Posterior cingulate gyrus (tissue), 11 donors: ENCODE measurements at places on chromosomes 2 and 18.

GRCh38 chr2:96324721-96325040 is 436 bp upstream of the ITPRIPL1 start:
- no peak for DNase-seq

GRCh38 chr18:11454040-11454439 is 155.4 kb upstream of the SLC35G4 start:
- DNase-seq, result no peak

- DNase-seq, result no peak
Measured at GRCh38 chr2:25980951-25981350, 1.3 kb downstream of the KIF3C start.

GRCh38 chr2:219995399-219995798 is 368.0 kb downstream of the SLC4A3 start:
- DNase-seq, result no peak

DNA sequence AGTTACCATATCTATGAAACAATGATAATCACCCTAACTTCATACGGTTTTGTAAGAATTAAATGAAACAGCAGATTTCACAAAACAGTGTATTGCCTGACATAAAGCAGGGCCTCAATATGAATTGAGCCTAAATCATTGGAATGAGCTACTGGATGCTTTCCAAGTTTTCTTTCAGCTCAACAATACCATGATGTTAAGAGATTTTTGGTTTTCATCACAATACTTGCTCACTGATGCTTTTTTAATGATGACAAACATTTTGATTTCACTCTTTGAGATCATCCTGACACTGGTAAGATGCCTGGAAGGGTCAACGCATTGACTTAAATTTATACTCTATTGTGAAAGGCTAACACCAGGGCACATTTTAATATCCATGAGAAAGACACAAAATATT is 377.5 kb downstream of the ZNF521 start:
- no peak for DNase-seq

DNA sequence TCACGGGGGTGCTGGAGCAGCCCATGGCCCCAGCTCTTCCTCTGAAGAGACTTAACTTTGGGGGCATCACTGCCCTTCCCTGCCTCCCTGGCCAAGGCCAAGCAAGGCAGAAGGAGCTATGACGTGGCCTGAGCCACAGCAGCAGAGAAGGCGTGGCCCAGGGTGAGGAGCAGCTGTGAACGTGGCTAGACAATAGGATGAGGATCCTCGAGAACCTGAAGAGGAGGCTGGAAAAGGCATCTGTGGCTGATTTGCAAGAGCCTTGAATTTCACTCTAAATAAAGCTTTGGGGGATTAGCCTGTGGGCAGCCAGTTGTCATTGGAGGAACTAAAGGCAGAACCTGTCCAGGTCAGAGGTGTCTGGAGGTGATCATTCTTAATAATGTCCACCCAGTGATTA is 652.9 kb upstream of the ID2 start:
- DNase-seq, result no peak

- DNase-seq, result no peak
Measured at GRCh38 chr2:213229814-213230213, 54.5 kb upstream of the SPAG16 start.

DNA sequence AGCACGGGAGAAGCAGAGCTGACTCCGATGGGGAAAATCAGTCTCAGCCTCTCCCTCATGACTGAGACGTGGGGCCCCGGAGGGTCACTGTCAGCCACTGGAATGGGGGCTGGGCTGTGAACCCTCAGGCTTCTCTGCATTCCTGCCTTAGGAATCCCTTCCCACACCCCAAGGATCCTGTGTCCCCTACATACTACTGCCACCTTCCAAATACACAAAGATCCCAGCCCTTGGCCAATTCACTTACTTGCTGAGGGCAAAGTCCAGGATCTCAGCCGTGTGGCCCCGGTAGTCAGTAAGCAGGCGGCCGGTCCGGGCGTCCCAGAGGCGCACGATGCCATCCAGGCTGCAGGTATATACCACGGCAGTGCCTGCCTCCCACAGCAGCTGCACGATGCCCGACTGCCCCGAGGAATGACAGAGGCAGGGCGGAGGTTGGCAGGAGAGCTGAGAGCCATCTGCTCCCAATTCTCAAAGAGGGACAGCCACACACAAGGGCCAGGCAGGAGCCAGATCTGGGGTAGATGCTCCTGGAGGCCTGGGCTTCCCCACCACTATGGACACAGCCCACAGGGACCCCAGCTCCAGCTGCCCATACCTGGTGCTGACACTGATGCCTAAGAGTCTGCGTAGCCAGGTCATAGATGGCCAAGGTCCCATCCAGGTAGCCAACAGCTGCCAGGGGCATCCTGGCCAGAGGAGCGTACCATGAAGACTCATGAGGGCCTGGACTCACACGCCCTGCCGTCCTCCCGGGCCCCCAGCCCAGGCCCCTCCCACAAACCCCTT is 4.2 kb downstream of the GPBAR1 start:
- peak; percentile 80 for DNase-seq

GRCh38 chr18:52334896-52335295 is 5.1 kb upstream of the DCC start:
- no peak for DNase-seq

DNA sequence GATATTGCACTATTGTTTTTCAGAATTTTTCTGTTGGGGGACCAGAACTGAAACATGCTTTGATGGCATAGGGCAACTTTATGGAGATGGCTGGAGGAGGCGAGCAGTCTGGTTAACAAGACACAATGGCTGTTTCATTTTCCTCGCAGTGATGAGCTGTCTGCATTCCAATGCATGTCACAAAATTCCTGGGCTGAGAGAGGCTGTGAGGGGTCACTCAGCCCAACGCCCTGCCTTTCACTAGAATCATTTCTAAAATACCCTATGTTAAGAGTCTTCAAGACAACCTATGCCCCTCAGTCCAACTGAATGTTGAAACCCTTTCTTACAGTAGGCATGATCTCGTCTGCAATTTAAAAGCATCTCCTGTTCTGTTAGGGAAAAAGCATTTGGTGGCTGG is 1090.0 kb downstream of the BCL11A start:
- DNase-seq, result no peak

GRCh38 chr2:150911766-150912280 is 349.8 kb downstream of the RBM43 start:
- DNase-seq, result no peak

- DNase-seq, result no peak
Measured at GRCh38 chr2:143603035-143603655, 473.9 kb downstream of the ARHGAP15 start.

DNA sequence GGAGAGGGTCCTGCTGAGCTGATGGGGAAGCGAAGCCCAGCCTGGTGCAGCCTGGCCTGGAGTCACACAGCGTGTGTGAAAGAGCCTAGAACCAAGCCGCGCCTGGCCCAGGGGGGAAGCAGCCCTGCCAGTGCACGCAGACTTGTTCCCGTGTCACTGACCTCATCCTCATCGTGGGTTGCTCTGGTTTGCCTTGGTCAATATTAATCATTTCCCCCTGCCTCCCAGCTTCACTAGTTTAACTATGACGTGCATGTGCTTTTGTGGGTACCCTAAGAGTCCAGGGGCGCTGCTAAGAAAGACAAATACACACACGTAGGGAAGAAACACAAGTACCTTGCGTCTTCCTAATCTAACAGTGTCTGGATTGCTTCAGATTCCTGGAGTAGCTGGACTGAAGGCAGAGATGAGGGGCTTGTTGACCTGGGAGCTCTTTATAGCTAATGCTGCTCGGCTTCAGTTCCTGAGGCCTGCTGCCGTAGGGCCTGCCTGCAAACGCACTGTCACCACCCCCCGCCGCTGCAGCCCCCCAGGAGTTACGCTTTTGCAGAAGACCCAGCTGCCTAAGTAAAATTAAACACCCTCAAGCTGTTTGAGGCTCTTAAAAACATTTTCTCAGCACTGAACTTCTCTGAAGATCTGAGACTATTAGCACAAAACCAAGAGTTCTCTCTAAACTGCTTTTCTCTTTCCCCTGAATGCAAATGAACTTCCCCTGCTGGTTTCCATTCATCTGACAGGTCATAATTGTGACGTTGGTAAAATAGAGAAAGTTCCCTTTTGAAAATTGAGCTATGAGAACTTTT is 159.2 kb downstream of the FAM210A start:
- peak; percentile 71 for DNase-seq

GRCh38 chr2:200496696-200497095 is 13.2 kb downstream of the KCTD18 start:
- DNase-seq, result no peak

DNA sequence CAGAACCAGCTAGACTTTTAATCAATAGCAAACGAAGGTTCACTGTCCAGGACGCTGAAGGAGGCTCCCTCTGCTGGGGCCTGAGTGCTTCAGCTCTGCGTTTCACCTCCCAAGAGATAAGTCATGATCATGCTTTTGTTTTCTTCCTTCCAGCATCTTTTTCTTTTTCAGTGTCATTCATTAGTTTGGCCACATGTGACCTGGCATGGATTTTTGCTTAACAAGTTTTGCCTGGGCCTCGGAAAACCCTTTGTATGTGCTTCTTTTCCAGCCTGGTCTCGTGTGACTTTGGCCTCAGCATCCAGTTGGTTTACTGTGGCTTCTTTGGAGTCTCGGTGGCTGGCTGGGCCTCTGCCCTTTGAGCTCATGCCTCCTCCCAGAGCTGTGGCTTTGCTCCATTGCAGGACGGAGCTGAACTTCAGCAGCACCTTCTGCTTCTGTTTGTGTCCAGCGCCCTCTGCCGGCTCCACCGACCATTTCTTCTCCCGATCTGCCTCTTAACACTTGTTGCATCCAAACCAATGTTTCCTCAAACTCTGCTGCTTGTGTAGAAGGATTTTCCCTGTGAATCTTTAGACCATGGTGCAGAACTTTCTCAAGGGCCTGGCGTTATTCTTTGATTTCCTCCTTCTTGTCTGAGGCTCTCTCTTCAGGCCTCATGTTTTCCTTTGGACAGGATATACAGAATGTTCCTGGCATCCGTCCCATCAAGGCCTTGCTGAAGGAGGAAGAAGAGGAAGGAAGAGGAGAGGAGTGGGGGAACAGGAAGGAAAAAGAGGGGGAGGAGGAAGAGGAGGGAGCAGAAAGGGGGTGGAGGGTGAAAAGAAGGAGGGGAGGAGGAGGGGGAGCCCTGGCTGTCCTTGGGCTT is 23.6 kb upstream of the HES6 start:
- peak; percentile 98 for DNase-seq

- no peak for DNase-seq
Measured at GRCh38 chr2:137771064-137771463, 193.2 kb upstream of the HNMT start.

DNA sequence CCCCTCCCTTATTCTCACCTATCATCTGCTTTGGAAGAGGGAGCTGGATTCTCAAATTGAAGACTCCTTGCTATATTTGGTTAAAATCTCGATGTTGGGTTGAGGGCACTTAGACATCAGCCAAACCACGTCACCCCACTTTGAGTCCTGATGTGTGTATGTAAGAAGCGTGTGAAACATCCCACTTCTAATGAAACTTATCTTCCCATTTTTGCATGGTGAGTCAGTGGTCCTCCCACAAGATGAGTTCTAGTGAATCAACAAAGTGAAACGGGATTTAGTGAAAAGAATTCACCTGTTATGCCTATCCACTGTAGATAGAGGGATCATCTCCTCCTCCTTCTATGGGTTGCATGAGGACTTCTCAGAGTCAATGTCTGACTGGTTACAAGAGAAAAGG is 51.4 kb upstream of the SPRED2 start:
- DNase-seq, result no peak

- no peak for DNase-seq
Measured at GRCh38 chr2:55088400-55088799, 38.1 kb upstream of the RTN4 start.

DNA sequence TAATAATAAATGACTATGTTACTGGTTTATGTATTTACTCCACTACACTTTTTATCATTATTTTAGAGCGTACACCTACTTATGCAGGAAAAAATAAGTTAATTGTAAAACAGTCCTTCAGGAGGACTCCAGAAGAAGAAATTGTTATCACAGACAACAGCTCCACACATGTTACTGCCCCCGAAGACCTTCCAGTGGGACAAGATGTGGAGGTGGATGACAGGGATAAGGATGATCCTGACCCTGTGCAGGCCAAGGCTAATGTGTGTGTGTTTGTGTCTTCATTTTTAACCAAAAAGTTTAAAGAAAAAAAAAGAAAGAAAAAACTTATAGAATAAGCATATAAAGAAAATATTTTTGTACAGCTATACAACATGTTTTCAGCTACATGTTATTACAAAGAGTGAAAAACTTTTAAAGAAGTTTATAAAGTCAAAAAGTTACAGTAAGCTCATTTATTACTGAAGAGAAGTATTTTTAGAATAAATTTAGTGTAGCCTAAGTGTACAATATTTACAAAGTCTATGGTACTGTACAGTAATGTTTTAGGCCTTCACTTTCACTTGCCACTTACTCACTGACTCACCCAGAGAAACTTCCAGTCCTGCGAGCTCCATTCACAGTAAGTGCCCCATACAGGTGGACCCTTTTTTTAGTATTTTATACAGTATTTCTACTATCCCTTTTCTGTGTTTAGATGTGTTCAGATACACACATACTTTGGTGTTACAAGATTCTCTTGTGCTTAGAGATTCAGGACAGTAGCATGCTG is 7.5 kb downstream of the TGFBRAP1 start:
- no peak for DNase-seq

- peak; percentile 42 for DNase-seq
Measured at GRCh38 chr2:10322973-10323372, 20.3 kb downstream of the HPCAL1 start.

- peak; percentile 15 for DNase-seq
Measured at GRCh38 chr2:55419233-55419678, 400 bp downstream of the CCDC88A start.

GRCh38 chr2:16687222-16687621 is 21.6 kb upstream of the CYRIA start:
- DNase-seq, result no peak

GRCh38 chr2:144912206-144912605 is 392.3 kb upstream of the ZEB2 start:
- DNase-seq, result no peak

DNA sequence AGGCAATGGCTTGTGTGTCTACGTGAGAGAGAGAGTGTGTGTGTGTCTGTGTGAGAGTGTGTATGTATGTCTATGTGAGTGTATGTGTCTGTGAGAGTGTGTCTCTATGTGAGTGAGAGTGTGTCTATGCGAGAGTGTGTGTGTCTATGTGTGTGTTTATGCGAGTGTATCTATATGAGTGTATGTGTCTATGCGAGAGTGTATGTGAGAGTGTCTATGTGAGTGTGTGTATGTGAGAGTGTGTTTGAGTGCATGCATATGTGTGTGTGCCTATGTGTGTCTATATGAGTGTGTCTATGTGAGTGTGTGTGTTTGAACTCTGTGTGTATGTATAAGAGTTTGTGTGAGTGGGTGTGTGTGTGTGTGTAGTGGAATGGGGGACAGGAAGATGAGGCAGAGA is 9.8 kb upstream of the GNLY start:
- DNase-seq, result no peak

DNA sequence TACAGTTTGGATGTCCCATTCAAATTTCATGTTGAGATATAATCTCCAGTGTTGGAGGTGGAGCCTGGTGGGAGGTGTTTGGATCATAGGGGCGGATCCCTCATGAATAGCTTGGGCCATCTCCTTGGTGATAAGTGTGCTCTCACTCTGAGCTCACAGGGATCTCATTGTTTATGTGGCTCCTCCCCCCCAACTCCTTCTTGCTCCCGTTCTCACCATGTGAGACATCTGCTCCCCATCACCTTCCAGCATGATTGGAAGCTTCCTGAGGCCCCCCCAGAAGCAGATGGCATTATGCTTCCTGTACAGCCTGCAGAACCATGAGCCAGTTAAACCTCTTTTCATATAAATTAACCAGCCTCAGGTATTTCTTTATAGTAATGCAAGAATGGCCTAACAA is 3.0 kb upstream of the INPP1 start:
- no peak for DNase-seq
